ENCODE measurements at places on chromosomes 4 and X.

DNA sequence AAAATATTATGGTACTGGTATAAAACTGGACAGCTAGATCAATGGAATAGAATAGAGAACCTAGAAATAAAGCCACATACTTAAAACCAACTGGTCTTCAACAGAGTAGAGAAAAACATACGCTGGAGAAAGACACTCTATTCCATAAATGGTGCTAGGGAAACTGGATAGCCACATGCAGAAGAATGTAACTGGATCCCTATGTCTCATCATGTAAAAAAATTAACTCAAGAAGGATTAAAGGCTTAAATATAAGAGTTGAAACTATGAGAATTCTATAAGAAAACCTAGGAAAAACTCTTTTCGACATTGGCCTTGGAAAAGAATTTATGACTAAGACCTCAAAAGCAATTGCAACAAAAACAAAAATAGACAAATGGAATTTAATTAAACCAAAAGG lies 114.6 kb downstream of the PCDH18 start:
- DNase-seq, result peak; percentile 48

DNA sequence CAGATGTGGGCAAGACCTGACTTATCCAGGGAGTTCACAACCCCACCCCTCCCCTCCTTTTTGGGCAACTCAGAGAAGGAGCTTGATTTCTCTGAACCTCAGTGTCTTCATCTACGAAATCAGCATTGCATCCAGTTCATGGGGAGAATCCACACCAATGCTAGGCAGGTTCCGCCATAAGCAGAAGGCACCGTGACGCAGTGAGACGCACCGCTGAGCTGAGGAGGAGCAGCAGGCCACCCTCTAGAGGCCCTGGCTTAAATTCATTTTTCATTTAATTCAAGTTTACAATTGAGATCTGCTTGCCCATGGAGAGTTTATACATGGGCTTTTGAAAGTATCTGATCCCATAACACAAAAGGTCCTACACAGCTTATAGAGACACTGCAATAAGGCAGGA lies 55.7 kb downstream of the CPZ start:
- DNase-seq, result no peak

- peak; percentile 54 for DNase-seq
Observed at GRCh38 chr4:7192252-7193029, at the start of gene SORCS2. SORCS2 (plus strand) TSS chr4:7192538.

DNA sequence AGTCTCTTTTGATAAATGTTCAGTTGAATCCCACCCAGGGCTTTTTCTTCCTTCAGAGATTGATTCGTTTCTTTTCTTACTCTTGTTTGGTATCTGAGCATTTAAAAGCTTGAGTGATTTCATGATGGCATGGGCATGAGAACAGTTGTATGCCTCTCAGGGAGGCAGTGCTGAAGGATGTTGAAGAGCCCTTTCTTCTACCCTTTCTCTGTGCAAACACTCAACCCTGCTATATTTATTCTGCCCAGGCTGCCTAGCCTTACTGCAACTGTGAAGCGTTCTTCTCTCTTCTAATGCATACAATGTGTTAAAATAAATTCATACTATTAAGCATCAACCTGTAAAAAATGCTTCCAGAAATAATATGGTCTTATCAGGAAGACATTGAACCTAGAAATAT lies 367.6 kb upstream of the LCORL start:
- no peak for DNase-seq

DNA sequence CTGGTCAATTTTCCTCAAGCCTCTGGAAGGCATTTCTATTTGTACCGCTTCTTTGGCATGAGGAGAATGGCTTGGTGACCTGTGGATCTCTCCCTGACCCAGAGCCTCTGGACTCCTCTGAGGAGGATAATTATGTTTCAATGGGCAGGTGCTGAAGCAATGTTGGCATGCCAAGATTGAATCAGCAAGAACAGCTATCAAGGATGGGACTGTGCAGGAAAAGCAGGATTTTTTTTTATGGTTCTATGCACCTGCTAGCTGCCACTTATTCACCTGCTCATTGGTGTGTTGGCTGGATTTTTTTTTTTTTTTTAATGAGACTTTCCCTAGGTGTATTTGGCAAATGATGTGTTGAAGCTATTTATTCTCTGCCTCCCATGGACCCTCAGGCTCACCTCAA lies 821.2 kb downstream of the RPA4 start:
- DNase-seq, result no peak

- peak; percentile 82 for DNase-seq
Observed at GRCh38 chr4:168831919-168832762, 177.9 kb downstream of the CBR4 start.

- DNase-seq, result peak; percentile 56
Observed at GRCh38 chrX:102599951-102600579, 750 bp downstream of the ARMCX5 start.
